ENCODE measurements at places on chromosomes 6 and 20.

DNA sequence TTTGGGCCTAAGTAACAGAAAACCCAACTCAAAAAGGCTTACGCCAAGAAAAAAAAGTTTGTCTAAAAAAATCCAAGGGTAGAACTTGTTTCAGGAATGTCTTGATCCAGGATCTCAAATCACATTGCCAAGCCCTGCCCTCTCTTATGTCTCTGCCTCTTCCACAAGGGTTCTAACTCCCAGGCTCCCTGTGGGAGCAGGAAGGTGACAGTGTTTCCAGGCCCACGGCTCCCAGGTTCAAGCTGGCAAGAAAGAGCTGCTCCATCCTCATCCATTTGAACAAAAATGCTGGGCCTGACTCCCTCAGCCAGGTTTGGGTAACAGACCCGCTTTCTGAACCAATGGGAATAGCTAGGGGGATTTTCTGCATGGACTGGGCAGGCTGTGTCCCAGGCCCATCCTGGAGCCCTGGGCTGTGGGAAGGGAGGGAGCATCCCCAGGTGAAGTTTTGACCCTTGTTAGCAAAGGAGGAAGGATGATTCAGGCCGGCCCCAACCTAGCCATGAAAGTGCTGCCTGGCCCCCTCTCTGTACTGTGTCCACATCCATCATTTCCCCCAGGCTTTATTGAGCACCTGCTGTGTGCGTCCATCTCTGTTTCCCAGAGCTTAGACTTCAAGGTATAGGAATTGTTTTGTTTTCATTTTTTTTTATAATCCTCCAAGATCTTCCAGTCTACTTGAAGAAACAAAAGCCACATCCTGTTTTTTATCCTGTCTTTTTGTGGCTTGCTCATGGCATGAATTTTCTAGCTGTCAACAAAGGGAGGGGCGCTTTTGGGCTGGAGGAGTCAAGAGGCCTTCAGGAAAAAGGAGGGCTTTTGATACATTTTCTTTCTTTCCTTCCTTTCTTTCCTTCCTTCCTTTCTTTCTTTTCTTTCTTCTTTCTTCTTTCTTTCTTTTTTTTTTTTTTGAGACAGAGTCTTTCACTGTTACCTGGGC, 159.8 kb downstream of the TFAP2C start:
- no peak for DNase-seq

DNA sequence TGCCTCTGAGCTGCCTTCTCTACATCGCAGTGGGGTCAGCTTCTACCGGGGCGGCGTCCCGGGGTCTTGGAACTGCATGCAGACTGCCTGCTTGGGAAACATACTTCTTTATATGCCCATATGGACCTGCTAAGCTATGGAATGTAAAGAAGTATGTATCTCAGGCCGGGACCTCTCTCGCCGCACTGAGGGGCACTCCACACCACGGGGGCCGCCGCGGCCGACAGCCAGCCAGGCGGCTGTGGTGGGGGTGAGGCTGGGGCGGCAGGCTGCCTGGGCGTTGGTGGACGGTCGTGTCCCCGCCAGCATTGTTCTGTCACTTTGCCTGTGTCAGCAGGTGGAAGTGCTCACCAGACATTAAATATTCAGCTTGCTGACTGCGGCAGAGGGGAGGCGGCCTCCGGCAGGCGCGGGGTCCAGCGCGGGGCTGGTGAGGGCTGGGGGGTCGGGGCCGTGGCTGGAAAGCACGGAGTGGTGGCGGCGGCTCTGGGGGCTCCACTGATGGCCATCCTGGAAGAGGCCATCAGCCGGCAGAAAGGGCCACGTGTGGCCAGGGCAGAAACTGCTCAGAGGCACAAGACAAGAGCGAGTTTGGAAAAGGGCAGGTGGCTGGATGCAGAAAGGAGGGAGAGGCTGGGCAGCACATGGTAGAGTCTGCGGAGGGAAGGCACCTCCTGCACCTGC, 78.6 kb upstream of the GATA5 start:
- DNase-seq, result no peak

- DNase-seq, result no peak
These were observed 198.6 kb upstream of the SIM1 start for GRCh38 chr6:100663219-100663863.

DNA sequence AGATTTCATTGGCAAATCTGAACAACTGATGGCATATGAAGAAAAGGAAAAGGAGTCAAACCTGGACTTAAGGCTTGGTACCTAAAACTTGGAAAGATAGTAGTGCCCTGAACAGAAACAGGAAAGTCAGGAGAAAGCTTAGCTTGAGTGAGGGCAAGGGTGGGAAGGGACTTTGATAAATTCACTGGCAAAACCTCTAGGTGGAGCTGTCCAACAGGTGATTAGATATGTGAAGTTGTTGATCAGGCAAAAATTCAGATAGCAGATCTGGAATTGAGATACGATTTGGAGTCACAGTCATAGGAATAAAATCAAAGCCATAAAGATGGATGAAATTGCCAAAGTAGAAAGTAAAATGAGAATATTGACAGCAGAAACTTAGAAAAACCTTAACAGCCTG, 16.1 kb upstream of the ZNF292 start:
- DNase-seq, result peak; percentile 53

- DNase-seq, result no peak
These were observed 7.4 kb downstream of the SIRT5 start for GRCh38 chr6:13581700-13582229.

DNA sequence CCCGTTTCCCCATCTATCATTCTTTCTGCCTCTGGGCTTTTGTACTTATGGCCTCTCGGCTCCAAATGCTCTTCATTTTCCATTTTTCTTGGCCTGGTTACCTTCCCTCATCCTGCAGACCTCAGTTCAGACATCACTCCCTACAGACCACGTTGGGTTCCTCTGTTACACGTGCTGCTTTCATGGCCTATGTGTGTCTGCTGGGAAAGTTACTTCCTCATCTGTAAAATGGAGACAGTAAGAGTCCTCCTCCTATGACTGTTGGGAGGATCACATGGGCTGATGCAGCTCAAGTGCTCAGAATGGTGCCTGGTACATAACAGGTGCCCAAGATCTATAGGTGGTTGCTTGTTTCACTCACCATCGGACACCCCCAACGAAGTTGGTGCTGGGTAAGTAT, 13.5 kb downstream of the KCNK17 start:
- DNase-seq, result no peak

DNA sequence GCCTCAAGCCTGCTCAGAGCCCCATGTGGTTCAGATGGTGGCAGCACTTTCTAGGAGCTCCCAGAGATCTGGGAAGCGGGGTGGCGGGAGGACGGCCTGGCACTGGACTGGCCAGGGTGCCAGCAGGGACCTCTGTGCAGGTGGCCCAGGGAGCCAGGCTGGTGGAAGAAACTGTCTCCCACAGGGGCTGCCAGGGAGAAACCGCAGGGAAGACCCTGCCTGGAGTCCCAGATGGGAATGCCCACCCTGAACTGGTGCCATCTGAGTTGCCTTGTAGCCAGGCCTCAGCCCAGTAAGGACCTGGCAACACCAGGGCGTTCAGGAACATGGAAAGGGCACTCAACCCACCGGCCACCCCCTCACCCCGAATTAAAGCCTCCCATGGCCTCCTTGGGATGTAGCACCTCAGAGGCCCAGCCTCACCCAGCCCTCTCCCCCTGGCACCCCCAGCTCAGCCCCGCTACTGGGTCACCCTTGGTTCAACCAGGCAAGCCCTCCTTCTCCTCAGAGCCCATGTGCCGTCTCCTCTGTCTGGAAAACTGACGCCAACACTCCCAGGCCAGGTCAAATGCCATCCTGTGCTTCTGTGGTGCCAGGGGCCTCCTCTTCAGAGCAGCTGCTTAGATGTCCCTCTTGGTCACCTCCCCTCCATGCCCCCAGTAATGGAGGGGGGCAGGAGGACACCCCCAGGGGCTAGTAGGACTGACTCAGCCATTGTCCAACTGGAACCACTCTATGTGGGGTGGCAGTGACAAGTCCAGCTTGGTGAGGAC, 5.9 kb upstream of the C20orf144 start:
- no peak for DNase-seq

GRCh38 chr6:28977341-28978132, 27.6 kb downstream of the ZNF311 start:
- DNase-seq, result no peak

DNA sequence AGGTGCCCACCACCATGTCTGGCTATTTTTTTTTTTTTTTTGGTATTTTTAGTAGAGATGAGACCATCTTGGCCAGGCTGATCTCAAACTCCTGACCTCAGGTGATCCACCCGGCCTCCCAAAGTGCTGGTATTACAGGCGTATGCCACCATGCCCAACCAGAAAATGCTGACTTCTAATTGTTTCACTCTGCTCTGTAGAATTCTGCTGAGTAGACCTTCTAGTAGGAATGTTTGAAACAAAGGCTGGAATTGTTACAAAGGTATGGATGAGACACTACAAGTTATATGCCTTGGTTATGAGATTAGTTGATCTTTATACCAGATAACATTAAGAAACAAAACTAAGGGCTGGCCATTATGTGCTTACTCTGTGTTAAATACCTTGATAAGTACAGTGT, 44.8 kb downstream of the MEP1A start:
- DNase-seq, result no peak

DNA sequence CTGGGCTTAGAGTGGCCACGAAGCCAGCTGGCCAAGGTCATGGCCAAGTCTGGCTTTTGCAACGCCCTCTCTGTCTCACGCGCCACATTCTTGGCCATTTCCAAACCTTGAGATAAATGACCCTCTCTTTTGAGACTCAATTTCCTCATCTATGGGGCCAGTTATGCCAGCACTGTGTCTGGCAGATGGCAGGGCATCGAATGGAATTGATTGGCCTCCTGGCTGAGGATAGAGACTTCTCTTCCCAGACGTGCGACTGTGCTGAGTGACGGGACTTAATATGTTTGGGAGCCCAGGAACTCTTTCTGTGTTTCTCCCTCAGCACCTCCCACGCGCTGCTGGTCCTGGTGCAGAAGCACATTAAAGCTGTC, 7.6 kb downstream of the BPIFB2 start:
- DNase-seq, result no peak

DNA sequence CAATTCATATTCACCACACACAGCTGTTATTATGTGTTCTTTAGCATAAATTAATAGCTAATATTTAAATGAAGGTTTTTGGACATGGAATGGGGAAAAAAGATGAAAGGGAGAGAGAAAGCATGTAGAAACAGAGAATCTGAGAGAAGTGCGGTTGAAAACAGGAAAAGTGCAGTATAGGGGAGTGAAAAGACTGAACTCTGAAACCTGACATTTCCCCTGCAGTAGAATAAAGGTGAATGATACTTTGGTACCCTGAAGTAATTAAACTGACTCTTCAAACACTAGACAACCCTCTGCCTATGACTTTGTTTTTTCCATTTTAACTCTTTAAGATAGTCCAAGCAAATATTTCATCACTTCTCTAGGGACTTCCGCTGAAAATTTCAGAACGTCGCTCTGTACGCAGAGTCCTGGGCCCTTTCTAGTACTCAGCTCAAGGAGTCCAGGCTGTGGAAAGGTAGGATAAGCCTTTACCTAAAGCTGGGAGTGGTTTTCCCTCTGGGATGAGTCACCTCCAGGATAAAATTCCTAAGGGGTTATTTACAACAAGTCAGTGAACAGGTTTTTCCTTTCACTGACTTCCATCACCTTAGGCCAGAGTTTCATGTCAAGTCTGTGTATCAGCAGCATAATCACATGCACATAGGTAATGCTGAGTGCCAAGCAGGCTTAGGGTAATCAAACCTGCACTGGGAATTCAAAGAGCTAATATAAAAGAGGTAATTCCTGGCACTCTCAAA, 614.5 kb downstream of the PKHD1 start:
- DNase-seq, result no peak

- DNase-seq, result no peak
These were observed 128.3 kb upstream of the TBX18 start for GRCh38 chr6:84892671-84893070.

DNA sequence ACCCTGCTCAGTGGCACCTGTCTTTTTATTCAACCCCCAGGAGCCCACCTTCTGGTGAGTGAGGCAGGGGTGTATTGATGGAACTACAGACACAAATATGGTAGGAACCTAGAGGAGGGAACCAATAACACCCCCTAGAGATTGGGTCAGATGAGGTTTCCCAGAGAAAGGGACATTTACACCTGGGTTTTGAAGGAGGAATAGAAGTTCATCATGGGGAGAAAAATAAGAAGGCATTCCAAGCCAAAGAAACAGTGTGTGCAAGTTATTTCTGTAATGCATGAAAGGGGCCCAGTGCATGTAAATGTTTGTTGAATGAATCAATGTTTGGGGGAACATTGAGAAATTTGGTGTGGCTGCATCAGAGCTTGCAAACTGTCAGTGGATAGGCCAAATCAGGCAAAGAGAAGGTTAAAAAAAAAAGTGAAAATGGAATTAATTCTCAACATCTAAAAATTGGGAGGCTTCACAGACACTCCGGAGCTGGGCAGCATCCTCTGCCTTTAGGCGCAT, 11.1 kb upstream of the KIAA1755 start:
- no peak for DNase-seq

DNA sequence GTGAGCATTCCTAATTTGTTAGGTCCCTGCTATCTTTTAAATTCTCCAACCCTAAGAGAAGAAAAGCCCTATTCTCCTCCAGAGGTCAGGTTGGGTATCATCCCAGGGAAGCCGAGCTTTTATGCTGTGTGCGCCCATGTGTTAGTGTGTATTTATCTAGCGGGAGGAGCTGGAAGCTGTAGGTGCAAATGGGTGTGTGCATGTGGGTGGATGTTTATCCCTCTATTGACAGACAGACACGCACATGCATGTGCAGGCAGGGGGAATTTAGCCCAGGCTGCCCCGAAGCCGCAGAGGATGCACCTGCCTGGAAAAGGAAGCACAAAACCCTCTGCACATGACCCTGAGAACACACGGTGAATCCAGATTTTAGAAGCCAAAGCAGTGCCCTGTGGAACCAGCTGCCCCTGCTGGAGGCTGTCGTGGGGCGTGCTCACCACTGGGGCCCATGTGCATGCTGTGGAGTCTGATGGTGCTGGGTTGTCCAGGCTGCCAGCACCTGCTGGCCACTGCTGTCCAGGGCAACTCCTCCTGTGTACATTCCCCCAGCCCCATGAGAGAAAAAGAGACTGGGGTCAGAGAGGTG, 397.5 kb downstream of the TAF4 start:
- DNase-seq, result no peak

GRCh38 chr20:62349556-62350097, 17.5 kb downstream of the LAMA5 start:
- no peak for DNase-seq

- DNase-seq, result no peak
These were observed 662.2 kb downstream of the DHX35 start for GRCh38 chr20:39624316-39624715.

- no peak for DNase-seq
These were observed 194.8 kb downstream of the SLC35F1 start for GRCh38 chr6:118101831-118102345.

DNA sequence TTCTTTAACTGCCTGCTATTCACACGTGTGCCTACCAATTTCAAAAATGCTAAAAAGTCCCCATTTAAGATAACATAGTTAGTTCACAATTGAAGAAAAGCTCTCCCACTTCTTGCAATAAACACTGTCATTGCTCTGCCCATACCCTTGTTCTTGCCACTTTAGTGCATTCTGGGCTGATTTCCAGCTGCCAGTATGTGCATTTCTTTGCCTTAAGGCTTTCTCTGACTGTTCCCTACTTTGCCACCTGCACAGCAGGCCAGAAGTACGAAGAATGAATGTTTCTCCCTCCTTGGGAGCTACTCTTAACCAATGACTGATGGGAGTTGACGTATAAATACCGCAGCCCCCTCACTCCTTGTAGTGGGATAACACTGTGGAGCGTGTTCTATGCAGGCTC, 16.0 kb upstream of the ATRN start:
- no peak for DNase-seq

- no peak for DNase-seq
These were observed 29.4 kb upstream of the KIF6 start for GRCh38 chr6:39754514-39755115.

GRCh38 chr6:105642708-105643107, 239.8 kb upstream of the PREP start:
- no peak for DNase-seq
